ENCODE measurements at places on chromosomes 7 and 10.

GRCh38 chr10:75469006-75469616 lies 37.7 kb downstream of the LRMDA start:
- DNase-seq, result no peak

GRCh38 chr7:26698806-26699205 lies 165.6 kb downstream of the SKAP2 start:
- DNase-seq, result no peak

DNA sequence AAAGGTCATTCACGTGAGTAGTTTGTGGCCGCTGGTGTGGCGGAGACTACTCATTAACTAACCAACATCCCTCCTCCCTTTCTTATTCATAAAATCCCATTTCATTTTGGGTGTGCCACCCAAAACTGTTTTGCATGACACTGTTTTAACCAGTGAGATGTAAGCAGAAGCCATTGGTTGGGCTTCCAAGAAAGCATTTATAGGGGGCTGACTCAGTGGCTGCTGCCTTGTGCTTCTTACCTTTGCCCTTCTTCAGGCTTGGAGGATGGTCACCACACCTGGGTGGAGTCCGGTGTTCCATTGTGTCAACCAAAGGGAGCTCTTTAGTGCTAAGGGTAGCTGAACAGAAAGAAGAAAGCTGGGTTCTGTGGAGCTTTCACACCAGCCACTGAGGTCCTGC lies 37.2 kb upstream of the EPC1 start:
- no peak for DNase-seq

- no peak for DNase-seq
These were observed 432.3 kb downstream of the DNAJB6 start for GRCh38 chr7:157769086-157769485.

DNA sequence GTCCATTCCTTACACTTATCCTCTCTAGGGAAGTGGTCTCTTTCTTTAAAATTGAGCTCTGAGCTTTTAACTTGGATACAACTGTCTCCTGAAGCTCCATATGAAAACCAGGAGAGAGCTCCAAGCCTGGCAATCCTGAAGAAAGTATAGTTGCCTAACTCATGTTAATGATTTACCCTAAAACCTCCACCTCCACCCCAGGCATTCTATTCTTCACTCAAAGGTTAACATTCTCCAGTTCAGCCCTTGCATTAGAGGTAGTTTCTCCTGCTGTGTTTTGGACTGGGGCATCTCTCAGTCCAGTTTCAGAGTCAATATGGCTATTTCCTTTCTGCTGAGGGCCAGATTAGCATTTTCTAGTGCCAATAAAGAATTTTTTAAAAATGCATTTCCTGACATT lies 195.5 kb downstream of the SLC25A13 start:
- no peak for DNase-seq

DNA sequence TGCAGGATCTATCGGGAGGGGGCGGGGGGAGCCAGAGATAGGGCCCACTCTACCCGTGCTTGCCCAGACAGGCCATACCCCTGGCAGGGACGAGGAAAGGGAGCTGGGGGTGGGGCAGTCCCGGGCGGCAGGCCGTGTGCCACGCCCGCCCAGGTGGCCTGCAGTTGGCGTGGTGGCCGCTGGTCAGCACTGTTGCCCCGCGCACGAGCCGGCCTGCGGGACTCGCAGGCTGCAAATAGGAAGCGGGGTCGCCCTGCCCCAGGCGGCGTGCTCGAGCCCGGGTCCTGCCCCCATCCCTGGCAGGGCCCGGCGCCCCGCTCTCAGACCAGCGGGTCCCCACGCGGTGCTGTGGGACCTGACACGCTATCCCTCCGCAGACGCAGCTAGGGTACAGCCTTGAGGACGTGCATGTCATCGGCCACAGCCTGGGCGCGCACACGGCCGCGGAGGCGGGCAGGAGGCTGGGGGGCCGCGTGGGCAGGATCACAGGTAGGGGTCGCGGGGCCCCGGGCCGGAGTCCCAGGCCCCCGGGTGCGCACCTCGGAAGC lies 6.7 kb downstream of the PNLIPRP2 start:
- no peak for DNase-seq

GRCh38 chr10:11598712-11599397 lies 12.6 kb downstream of the USP6NL start:
- DNase-seq, result no peak

Measured in stimulated activated CD4-positive, alpha-beta T cell treated with anti-CD3 and anti-CD28 coated beads, TNF-alpha, amount 100 ng/mL, for 24 hours (primary cell).